Non-pigmented ciliary epithelial cell (primary cell): ENCODE measurements at places on chromosomes 2 and 18.

DNA sequence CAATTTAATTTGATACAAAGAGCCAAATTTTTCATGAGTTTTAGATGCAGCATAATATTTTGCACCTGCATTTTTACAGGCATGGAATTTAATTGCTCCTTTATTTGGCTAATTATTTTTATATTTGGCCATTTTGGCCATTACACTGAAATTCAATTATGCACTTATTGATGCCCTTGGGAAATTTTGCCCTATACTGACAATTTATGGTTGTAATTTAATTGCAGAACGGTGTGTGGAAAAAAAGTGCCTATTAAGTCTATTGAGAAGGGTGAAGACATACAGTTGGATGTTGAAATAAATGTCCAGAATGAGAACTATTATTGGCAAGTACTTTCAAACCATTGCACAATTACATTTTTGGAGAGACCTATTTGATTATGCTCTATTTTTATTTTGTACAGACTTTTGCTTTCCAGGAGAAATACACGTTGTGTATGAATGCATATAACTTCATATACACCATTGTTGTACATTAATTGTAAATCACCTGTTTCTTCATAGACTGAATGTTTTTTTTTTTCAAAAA is 1319.3 kb upstream of the CDH2 start:
- no peak for DNase-seq

DNA sequence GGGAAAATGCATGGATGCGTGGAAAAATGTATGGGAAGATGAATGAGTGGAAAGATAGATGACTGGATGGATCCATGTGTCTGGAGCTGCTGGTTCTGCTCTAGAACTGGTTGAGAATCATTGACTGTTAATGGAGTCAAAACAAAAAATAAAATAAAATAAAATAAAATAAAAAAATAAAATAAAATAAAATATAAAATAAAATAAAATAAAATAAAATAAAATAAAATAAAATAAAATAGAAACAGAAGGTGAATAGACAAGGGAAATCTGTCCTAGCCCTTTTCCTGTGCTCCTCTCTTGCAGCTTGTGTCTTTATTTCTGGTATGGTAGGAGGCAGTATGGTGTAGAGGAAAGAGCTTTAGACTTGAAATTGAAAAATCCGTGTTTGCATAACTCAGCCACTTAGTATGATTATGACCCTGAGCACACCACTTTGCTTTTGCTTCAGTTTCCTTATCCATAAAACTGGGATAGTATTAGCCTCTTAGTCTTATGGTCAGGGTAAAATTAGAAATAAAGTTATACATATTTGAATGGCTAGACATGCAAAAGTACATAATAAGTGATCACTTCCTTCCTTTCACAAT is 51.0 kb downstream of the PSD4 start:
- no peak for DNase-seq

DNA sequence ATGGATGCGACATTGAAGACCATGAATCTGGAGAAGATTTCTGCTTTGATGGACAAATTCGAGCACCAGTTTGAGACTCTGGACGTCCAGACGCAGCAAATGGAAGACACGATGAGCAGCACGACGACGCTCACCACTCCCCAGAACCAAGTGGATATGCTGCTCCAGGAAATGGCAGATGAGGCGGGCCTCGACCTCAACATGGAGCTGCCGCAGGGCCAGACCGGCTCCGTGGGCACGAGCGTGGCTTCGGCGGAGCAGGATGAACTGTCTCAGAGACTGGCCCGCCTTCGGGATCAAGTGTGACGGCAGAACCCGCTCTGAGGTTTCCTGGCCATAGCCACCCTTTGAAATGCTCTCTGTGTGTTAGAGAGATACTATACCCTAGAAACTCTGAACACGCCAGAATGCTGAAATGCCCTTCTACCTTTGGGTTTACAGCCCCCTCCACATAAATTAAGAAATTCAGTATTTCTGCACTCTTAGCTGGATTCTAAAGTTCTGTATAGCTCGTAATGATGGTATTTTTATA is 659 bp downstream of the CHMP1B start:
- DNase-seq, result no peak

DNA sequence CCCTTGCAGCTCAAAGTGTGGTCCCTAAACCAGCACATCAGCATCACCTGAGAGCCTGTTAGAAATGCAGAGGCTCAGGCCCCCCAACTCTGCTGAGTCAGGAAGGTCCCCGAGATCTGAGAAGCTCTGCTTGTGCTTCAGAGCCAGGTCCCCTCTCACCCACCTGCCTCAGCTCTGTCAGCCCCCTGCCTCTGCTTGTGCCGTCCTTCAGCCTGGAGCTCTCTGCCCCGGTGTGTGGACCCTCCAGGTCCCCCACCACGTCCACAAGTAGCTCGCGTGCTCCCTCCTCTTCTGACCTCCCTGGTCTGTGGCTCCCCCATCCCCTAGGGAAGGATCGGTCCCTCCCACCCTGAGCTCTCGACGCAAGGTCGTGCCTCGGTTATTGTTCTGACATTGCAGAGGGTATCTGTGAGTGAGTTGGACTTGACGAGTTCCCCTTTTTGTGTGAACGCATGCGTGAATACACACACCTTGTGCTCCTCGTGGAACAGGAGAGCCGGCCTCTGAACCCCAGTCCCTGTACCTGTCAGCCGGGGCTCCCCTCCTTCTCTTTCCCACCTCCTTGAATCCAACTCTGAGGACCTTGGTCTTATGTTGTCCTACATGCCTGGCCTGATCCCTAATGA is 75.5 kb upstream of the TAF1B start:
- no peak for DNase-seq

GRCh38 chr2:112074506-112074905 is 19.4 kb downstream of the TMEM87B start:
- DNase-seq, result no peak
